ENCODE measurements at places on chromosomes 3 and 15.

GRCh38 chr3:46913644-46914043 is 36.1 kb downstream of the PTH1R start:
- no peak for DNase-seq

DNA sequence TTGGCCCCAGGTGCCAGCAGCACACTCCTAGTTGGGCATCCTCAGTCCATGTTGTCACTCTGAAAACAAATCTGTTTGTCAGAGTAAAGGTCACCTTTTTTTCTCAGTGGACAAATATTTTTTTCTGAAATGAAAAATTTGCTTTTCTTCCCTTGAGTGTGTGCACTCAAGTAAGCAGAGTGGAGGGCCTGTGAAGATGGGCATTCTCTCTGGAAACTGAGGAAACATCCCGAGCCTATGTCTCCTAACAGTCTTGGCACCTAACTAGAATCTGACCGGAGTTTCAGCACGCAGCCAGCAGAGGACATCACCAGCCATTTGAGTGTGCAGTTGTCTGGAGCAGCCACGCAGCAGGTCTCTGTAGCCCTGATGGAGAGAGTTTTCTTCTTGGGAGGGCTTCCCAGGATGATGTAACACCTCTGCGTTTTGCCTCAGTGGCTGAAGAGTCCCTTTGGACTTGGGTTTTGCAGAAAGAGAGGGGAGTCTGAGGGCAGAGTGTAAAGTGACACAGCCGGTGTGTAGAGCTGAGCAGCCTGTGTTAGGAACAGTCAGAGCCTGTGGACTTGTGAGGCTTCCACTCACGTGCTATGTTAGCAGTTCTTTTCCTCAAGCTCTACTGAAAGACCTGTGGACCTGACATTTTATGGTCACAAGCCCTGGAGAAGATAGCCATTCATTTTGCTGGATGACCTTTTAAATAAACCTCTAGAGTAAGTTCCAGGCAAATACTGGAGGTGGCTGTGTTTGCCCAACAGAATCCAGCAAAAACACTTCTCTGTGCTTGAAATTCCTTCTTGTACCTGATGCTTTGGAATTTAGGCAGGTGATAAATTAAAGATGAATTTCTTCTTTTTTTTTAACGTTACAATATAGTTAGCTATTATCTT is 51.6 kb downstream of the ABHD2 start:
- no peak for DNase-seq

GRCh38 chr3:108486941-108487340 is 23.5 kb downstream of the MYH15 start:
- no peak for DNase-seq

GRCh38 chr15:95196176-95196915 is 965.0 kb downstream of the MCTP2 start:
- no peak for DNase-seq

GRCh38 chr3:42290966-42291714 is 25.2 kb upstream of the CCK start:
- DNase-seq = no peak

DNA sequence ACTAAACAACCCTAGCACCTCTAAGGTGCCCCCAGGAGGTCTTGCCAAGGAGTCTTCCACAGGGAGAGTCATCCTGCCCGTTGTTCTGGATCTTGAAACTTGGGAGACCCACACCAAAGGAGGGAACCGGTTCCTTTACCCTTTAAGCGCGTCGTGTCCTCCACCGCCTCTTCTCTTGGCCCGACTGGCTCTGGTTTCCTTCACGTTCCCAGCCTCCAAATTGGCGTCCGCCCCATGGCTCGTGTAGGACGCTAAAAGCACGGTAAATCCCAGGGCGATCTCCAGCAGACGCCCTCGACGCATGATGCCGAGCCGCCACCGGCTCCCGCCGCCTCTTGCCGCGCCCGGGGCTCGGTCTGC is 1.1 kb downstream of the FBN1 start:
- DNase-seq = no peak

GRCh38 chr3:190382082-190382481 is 5.9 kb upstream of the CLDN16 start:
- DNase-seq = no peak

DNA sequence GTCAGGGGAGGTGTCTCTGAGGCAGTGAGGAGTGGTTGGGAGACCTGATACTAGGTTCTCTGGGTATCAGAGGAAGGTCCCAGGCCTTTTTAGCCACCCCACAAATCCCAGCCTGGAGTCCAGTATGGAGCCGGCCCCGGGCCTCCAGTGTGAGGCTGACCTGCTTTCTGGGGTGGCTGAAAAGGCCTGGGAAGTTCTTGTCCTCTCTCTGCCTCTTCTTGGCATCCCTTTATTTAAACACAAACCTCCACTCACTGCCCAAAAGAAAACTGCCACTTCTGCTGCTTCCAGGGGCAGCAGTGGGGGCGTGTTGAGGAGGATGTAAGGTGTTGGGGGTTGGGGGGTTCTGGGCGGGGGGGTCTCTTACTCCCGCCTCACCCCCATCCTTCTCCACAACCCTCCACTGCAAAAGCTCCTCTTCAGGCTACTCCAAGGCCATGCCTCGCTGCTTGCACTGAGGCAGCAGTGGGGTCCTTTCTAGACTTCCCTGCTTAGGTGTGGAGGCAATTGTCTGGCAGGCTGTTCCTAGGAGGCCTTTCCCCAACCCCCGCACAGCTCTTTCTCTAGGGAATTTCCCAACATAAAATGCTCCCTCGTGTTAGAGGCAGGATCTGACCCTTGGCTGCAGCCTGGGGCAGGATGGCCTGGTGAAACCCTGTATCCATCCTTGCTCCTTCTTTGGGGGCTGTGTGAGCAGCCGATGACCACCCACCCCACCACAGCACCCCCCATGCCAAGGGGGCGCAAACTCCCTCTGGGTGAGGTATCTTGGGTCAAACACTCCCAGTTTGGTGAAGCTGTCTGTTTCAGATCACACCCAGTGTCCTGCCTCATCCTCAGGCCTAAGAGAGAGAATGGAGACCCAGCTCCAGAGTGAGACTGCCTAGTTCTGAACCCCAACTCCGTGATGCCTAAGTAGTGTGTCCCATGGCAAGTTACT is 12.1 kb upstream of the RAD18 start:
- DNase-seq = no peak

GRCh38 chr15:68829068-68829467 is 8.4 kb upstream of the ANP32A start:
- DNase-seq = no peak

DNA sequence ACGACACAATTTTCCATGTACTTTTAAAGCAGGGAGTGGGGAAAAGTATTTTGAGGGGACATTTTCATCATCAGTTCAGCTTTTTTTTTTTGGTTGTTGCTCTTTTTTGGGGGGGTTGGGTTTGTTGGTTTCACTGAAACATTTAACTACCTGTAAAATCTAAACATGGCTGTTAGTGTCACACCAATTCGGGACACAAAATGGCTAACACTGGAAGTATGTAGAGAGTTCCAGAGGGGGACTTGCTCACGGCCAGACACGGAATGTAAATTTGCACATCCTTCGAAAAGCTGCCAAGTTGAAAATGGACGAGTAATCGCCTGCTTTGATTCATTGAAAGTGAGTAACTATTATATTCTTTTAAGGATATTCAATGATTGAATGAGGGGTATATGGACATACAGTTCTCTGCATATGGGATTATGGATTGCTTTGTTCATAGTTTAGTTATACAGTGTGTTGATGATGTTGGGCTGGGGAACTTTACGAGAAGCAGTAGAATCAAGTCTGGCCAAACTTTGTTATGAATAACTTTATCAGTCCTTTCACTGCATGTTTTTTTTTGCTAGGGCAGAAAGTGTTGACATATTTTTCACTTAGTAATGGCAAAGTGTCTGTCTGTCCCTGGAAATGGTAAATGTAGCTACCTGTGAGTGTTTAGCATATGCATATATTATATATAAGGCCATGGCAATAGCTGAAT is 31.5 kb downstream of the MBNL1 start:
- no peak for DNase-seq
